ENCODE measurements at places on chromosomes 11 and 22. TPM values are rescaled to one million over a fixed set of nuclear protein-coding genes. Genes with fewer than 3 reads are reported as not detected.

CEP126 gene
- 0.58 TPM for total RNA-seq

- DNase-seq, result no peak
Measured at GRCh38 chr11:14519597-14519916, 629 bp downstream of the PSMA1 start.

DNA sequence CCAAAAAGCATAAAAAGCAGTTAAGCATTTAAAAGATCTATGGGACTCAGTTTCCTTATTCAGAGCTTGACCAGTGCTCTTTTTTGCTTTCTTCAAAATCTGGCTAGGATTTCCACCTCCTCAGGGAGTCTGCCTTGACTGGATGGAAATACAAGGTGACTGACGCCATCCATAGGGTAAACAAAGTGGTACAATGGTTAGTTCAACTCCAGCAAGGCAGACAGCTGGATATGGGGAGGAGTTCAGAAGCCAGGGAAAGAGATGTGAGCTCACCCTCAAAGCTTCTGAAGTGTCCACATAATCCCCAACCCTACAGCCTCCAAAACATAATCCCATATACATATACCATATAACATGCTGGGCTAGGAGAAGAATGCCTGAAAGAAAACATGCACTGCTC is 52.0 kb downstream of the KIRREL3 start:
- no peak for DNase-seq

- DNase-seq, result no peak
Measured at GRCh38 chr11:16985297-16985696, 28.9 kb downstream of the PLEKHA7 start.
